ENCODE measurements at places on chromosomes 4 and X. TPM values are rescaled to one million over a fixed set of nuclear protein-coding genes. Genes with fewer than 3 reads are reported as not detected.

GRCh38 chr4:3284734-3285557 lies 7.9 kb upstream of the RGS12 start:
- H3K27ac ChIP-seq, result no peak overlapping the region
- peaks cover 6% of the 10 kb centered on the region for H3K36me3 ChIP-seq
- H3K27me3 ChIP-seq, result no peaks in the 10 kb centered on the region

Gene GAB3
- 5.3 TPM for total RNA-seq

DNA sequence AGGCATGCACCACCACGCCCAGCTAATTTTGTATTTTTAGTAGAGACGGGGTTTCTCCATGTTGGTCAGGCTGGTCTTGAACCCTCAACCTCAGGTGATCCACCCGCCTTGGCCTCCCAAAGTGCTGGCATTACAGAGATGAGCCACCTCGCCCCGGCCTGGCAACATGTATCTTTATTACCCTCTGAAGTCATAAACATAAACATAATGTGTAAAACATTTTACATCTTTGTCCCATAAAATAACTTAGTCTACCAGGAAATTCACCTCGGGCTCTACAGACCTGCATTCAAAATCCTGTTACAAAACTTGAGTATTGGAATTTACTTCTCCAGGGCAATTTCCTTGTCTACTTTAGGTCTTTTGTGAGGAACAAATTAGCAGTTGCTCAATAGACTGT lies 68.1 kb upstream of the DUSP21 start:
- no peaks in the 10 kb centered on the region for H3K4me1 ChIP-seq
- no peak overlapping the region for H3K4me3 ChIP-seq
- H3K27me3 ChIP-seq, result peaks cover 7% of the 10 kb centered on the region

Gene POF1B
- total RNA-seq, result 0.20 TPM

GRCh38 chr4:789571-790465 lies 36.1 kb downstream of the CPLX1 start:
- DNase-seq, result no peak
- no peak overlapping the region for H3K27ac ChIP-seq
- H3K36me3 ChIP-seq, result peaks cover 31% of the 10 kb centered on the region
- H3K27me3 ChIP-seq, result peaks cover 63% of the 10 kb centered on the region
- peaks cover 50% of the 10 kb centered on the region for H3K4me1 ChIP-seq
- H3K4me3 ChIP-seq, result no peak overlapping the region

Gene OPHN1
- total RNA-seq, result 52.6 TPM

Measured in spinal cord (tissue), 10 donors.